ENCODE measurements at places on chromosomes 16 and 17.

DNA sequence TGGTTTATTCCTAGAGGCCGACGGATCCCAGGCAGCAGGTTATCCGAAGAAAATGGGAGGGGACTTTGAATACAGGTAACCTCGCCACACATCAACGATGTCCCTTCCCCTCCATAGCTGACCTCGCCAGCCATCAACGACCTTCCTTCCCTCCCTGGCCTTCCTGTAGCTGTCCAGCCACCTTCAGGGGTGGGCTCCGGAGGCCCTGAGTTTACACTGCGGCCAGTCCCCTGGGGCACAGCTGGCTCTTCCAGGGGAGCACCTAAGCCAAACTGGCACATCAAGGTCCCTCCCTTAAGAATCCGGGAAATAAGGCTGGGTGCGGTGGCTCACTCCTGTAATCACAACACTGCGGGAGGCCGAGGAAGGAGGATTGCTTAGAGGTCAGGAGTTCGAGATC is 10.1 kb upstream of the RPH3AL start:
- DNase-seq: no peak

DNA sequence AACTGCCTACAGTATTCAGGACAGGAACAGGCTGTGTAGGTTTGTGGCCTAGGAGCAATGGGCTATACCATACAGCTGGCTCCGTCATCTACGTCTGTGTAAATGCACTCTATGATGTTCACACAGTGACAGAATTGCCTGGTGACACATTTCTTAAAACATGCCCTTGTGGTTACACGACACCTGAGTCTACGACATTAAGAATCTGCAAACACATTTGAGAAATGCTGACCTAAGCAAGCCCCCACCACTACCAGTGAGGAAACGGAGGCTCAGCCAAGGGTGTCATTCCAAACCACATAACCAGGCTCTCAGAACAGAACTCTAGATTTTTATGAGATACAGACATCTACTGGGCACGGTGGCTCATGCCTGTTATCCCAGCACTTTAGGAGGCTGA is 23.5 kb downstream of the USP36 start:
- no peak for DNase-seq

GRCh38 chr16:86585821-86586611 is 7.7 kb downstream of the FOXL1 start:
- DNase-seq: no peak

DNA sequence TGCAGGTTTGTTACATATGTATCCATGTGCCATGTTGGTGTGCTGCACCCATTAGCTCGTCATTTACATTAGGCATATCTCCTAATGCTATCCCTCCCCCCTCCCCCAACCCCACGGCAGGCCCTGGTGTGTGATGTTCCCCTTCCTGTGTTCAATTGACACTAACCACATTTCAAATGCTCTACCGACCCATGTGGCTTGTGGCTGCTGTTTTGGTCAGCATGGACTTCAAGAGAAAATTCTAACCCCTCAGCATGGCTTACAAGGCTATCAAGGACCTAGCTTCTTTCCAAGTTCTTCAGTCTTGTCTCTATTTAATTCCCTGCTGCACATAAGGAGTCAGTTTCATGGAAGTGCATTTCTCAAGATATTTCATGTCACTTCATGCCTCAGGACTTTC is 52.9 kb downstream of the MMD start:
- DNase-seq: no peak

- DNase-seq: no peak
These were observed 30.4 kb upstream of the FBXW10B start for GRCh38 chr17:15649861-15650421.

GRCh38 chr17:67571478-67571877 is 146.3 kb upstream of the NOL11 start:
- no peak for DNase-seq

GRCh38 chr16:70656712-70657263 is 10.4 kb downstream of the IL34 start:
- DNase-seq: no peak

DNA sequence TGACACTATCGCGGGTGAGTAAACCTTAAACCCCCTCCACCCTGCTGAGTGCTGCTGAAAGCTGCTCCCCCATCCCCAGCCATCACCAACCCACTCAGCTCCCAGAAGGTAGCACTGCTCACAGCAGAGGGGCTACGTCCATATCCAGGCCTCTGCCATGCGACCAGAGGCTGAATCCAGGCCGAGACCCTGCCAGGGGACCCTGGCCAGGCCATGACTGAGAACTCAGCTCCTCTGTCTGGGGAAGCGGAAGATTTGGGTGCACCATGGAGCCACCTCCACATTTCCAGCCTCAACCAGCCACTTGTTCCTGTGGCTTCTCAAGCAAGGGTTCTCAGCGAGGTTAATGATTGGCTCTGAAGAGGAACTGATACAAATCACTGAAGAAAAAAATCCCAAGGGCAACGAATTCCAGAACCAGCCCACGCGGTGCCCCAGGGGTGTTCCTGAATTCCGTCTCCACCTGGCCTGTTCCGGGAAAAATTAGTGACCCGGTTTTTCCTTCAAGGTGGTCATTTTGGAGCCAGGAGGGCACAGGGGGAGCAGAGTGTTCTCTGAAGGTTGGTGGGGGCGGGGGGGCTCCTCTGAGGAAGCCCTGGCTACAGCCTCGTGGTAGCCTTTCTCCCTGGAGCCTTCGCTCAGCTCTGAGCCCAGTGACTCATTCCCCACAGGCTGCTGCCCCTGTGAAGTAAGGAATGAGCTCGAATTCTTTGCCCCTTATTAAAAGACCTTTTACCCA is 9.3 kb upstream of the SLC16A5 start:
- DNase-seq: no peak

DNA sequence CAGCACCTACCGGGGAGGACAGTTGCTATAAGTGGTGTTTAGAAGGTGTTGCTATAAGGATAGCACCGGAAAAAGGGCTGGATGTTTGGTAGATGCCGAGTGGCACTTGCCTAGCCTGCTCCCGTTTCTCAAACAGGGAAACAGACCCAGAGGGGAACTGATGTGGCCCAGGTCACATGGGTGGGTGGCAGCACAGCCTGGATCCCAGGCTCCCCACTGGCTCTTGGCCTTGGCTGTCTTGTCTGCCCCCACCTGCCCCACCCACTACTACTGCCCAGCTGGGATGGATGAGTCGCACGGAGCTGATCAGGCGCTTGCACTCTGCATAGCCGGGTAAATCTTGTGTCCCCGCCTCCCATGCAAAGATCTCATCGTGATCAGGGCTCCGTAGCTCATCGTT is 7.2 kb downstream of the SMTNL2 start:
- no peak for DNase-seq
